ENCODE measurements at places on chromosomes 3 and 15. TPM values are rescaled to one million over a fixed set of nuclear protein-coding genes. Genes with fewer than 3 reads are reported as not detected.

Gene TF
- total RNA-seq, result 7.2 TPM

Gene GOLGA6A
- total RNA-seq, result not detected

Gene HDC
- not detected for total RNA-seq

Gene C2CD4A
- not detected for total RNA-seq

Gene ACAN
- 0.31 TPM for total RNA-seq

Gene SFMBT1
- 31.9 TPM for total RNA-seq

Gene ZNF592
- total RNA-seq, result 14.4 TPM

Gene CIB1
- total RNA-seq, result 4.7 TPM

Gene HESX1
- not detected for total RNA-seq

Gene SLC28A1
- not detected for total RNA-seq

Gene ISLR
- total RNA-seq, result 1.6 TPM

Gene ACTC1
- total RNA-seq, result under 0.01 TPM

Gene RGMA
- total RNA-seq, result 16.6 TPM

Gene GABRR3
- total RNA-seq, result not detected
